ENCODE measurements at places on chromosomes 12 and 14.

- DNase-seq, result no peak
Observed at GRCh38 chr12:98149691-98150210, 365.6 kb upstream of the TMPO start.

DNA sequence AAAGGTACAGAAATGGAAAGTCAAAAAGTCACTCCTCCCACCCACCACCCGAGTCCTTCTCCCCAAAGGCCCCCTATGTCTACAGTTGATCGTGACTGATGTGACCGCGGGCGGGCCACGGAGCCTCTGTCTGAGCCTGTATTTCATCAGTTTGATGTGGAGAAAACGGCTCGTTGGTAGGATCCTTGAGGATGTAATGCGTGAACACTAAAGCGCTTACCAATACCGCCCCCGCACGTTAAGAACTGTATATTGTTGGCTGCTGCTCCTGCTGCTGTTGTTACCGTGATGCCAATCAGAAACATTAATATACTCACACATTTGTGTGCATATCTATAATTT, 24.6 kb upstream of the UBC start:
- peak; percentile 66 for DNase-seq

DNA sequence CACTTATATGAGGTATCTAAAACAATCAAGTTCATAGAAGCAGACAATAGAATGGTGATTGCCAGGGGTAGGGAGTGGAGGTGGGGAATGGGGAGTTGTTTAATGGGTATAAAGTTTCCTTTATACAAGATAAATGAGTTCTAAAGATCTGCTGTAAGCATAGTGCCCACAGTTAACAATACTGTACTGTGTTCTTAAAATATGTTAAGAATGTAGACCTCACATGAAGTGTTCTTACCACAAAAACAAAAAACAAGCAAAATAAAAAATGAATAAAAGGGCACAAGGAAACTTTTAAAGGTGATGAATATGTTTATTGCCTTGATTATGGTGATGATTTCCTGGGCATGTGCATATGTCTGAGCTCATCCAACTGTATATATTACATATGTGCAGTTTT, 211.8 kb downstream of the MSRB3 start:
- no peak for DNase-seq

GRCh38 chr14:76784881-76785280, 23.6 kb downstream of the VASH1 start:
- peak; percentile 69 for DNase-seq

GRCh38 chr12:111322336-111323250, 46.3 kb downstream of the PHETA1 start:
- no peak for DNase-seq

GRCh38 chr14:95787941-95788340, 74.0 kb upstream of the TCL1A start:
- no peak for DNase-seq

- peak; percentile 73 for DNase-seq
Observed at GRCh38 chr12:76890151-76891143, 11.6 kb upstream of the CSRP2 start.

DNA sequence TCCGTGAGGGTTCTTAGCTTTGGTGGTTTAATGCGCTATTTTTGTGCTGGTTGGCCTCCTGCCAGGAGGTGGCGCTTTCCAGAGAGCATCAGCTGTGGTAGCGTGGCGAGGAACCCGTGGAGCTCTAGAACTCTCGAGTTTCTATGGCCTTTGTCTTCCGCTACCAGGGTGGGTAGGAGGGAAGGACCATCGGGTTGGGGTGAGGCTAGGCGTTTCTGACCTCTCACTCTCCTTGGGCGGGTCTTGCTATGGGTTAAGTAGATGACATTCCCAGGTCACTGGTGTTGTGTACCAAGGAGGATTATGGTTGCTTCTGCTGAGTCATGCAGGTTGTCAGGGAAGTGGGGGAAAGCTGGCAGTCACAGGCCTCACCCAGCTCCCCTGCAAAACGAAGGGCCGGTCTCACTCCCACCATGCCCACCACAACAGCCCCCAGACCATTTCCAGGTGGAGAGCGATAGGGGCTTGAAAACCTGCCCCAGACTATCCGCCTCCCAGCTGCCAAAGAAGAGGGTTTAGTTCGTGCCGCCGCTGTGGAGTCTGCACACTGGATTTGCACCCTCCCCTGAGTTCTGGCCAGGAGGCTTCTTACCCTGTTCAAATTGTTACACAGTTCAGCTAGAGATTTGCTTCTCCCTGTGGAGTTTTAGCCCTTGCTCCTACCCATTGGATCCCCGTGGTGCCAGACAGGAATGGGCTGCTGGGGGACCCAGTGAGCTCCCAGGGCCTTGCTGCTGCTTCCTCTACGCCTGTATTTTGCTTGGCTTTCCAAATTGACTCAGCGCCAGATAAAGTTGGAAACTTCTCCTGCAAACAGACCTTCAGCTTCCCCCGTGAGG, 21.9 kb downstream of the RNFT2 start:
- peak; percentile 51 for DNase-seq

- DNase-seq, result no peak
Observed at GRCh38 chr14:76434220-76434619, 58.3 kb downstream of the ESRRB start.

DNA sequence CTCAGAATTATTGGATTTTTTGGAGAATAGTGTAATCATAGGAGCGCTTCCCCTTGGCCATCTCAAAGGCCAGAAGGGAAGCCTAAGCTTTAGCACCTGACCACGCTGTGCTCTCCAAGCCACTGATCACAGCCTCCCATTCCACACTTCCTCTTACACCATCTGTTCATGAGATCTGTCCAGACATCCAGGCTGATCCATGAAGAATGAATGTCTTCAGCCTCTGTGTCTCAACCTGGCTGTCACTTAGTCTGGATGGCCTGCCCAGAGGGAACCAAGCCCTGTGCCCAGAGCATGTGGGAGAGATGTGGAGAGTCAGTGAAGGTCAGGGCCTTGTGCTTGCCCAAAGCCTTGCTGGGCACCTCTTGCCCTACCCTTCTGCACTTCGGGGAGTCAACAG, 40.5 kb downstream of the TSPAN11 start:
- DNase-seq, result no peak

DNA sequence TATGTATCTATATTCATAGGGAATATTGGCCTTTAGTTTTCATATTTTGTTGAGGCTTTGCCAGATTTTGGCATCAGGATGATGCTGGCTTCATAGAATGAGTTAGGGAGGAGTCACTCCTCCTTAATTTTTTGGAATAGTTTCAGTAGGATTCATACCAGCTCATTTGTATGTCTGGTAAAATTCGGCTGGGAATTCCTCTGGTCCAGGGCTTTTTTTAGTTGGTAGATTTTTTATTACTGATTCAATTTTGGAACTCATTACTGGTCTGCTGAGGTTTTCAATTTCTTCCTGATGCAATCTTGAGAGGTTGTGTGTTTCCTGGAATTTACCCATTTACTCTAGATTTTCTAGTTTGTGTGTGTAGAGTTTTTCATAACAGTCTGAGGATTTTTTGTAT, 175.2 kb downstream of the EPS8 start:
- no peak for DNase-seq

GRCh38 chr14:100879194-100879593, 24.3 kb downstream of the RTL1 start:
- no peak for DNase-seq

Measured in stimulated activated CD4-positive, alpha-beta T cell treated with anti-CD3 and anti-CD28 coated beads, Interleukin-15, amount 100 ng/mL, for 24 hours (primary cell).